Hindlimb muscle (tissue), 1 donor: ENCODE measurements at places on chromosomes 2 and 18.
A peak's percentile ranks its signal among the peaks of the same experiment; 100 is the strongest.

GRCh38 chr18:23825978-23826405 is 136.7 kb downstream of the LAMA3 start:
- peak; percentile 80 for DNase-seq

GRCh38 chr2:70706026-70706795 is 61.8 kb downstream of the ADD2 start:
- DNase-seq: no peak

DNA sequence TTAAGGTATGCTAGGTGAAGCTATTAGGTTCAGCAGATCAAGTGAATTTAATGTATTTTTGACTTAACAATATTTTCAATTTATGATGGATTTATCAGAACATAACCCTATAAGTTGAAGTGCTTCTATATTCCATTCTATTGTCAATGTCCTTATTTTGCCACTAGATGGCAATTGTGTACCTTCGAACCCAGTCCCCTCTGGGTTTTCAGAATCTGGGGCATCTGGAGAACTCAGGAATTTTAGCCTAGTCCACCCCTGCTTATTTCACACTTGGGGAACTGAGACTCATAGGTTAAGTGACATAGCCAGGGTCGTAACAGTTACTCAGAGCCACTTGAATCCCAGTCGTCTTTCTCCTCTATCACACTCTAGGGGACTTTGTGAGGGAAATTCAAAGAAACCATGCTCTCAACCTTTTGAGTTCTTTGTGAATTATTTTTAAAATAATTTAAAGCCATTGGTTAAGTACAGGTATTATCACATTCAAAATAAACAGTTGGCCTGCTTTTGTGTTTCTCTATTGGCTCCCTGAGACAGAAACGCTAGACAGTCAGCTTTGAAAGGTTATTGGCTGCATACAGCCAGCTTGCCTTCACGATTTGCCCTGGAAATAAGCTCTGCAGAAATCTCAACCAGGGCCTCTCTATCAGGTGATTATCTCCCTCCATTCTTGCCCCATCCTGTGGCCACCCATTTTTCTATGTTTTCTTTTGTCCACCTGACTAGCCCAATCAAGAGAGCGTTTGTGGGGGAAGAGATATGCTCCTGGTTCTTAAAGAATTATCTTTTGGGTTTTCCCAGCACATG is 145.0 kb downstream of the TTC27 start:
- peak; percentile 45 for DNase-seq

DNA sequence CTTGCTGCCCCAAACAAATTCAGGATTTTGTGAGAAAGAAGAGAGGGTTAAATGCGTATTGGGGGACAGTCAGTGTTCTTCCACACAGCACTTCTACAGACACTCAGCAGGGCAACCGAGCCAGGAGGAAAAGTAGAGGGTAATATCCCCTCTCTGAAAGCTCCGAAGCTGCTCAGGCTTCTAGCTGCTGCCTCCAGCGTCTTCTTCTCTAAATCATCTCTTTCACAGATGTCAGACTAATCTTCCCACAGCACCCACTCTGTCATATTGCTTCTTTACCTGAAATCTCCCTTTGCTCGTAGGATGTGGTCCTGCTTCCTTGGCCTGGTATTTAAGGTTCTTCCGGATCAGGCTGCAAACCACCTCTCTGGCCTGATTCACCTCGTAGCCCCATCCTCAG is 117.6 kb upstream of the HAAO start:
- no peak for DNase-seq

DNA sequence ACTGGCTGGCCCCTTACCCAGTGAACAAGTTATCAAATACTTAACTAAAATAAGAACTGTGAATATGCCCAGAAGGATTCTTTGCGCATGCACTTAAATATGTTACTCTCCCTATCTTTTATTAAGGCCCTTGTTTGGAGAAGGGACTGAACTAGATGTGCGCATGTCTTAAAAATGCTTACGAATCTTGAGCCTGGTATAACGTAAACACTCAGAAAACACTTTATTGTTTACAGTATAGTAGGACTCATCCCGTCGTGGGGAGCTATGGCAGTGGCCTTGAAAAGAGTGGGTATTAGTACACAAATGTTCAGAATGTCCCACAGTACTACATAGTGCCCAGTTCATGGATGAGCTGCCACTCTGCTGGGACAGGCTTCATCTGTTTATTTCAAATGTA is 75.9 kb upstream of the MAP4K3 start:
- no peak for DNase-seq

DNA sequence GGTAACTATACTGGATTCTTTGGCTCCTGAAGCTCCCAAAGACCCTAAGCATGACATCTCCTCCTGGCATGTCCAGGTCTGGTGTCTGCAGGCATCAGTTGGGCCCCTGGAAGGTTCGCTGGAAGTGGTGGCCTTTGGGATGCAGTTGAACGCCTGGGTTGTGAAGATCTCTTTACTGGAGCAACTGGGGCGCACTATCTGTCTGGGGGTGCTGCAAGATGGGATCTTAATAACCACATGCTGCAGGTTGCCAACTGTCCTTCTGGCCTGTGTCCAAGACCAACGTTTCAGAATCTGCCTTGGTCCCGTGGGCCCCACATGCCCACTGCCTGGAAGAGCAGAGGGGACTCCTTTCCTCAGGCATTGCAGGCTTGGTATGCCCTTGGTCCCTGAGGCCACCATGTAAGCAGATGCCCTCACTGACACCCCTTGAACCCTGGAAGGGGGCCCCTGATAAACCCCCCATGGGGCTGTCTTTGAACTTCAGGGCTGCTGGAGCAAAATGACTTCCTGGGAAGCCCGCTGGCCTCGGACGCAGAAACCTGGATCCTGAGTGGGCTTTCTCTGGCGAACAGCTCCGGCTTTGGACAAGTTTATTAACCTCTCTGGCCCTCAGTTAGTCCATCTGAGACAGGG is 101.9 kb downstream of the TWIST2 start:
- no peak for DNase-seq

DNA sequence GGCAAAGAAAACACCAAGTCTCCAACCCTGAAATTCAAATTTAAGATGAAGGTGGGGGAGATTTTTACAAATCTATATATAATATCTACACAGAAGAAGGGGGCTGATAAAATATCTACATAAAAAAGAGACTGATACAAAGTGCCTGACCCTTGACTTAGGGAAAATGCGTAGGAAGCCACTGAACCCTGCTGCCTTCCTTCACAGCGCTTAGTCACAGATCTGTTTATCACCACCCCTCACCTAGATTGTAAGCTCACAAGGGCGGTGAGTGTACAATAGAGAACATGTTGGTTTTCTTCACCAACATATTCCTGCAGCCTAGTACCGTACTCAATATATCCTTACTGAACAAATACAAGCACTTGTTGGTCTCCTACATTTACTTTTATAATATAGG is 54.3 kb downstream of the NOL10 start:
- DNase-seq: no peak

- no peak for DNase-seq
Observed at GRCh38 chr2:227853765-227854271, 17.6 kb upstream of the DAW1 start.
